Activated CD4-positive, alpha-beta T cell treated with anti-CD3 and anti-CD28 coated beads, Interleukin-2, amount 10 ng/mL, durations not matched to agents 7 days and 5 days (primary cell): ENCODE measurements at places on chromosomes 1 and 21. TPM values are rescaled to one million over a fixed set of nuclear protein-coding genes. Genes with fewer than 3 reads are reported as not detected.

CFHR1 gene
- total RNA-seq = not detected

- no peak for DNase-seq
Observed at GRCh38 chr1:72498371-72498770, 216.0 kb upstream of the NEGR1 start.

DNA sequence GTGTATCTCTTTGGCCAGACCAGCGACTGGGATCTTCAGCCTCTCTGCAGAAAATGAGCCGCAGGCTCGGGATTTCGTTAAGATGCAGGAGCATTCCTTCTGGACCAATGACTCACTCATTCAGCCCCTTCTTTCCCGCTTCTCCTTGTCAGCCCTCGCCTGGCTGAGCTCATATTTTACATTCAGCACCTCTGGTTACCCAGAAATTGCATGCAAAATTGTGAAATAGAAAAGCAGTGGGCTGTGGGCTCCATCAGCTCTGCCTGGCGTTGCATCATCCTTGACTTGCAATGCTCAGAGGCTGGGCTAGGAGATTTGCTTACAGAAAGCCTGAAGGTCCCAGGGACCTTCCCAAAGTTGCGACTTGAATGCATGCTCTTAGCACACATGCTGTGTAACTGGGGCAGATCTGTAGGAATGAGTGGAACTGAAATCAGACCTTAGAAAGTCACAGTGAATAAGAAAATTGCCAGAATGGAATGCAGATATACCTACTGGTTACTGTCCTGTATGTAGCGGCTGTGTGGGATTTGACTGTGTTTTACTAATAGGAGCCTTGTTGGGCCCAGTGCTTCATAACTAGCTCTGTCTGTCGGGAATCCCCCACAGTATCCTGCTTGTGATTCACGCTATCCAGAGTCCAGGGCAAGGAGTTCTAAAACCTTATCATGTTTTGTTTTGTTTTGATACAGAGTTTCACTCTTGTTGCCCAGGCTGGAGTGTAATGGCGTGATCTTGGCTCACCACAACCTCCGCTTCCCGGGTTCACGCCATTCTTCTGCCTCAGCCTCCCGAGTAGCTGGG, 444.8 kb downstream of the KIF26B start:
- DNase-seq = no peak

- DNase-seq = no peak
Observed at GRCh38 chr1:31398246-31398645, 14.8 kb upstream of the SERINC2 start.

MAGOH gene
- 74.1 TPM for total RNA-seq

DMBX1 gene
- total RNA-seq = 0.10 TPM

DNA sequence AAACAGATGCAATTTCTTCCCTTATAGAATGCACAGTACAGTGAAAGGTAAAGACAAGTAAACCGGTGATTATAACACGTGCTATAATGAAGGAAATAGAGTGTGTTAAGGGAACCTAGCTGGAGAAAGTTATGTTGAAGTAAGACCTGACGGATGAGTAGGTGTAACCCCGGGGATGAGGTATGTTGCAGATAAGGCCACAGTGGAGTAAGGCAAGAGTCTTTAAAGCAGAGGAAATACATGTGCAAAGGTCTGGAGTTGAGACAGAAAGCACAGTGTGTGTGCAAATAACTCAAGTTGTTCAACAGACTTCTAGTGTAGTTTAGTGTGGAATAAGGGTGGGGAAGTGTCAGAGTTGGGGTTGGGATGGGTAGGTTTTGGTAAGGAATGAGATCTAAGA, 2.9 kb downstream of the DBT start:
- DNase-seq = no peak

DNA sequence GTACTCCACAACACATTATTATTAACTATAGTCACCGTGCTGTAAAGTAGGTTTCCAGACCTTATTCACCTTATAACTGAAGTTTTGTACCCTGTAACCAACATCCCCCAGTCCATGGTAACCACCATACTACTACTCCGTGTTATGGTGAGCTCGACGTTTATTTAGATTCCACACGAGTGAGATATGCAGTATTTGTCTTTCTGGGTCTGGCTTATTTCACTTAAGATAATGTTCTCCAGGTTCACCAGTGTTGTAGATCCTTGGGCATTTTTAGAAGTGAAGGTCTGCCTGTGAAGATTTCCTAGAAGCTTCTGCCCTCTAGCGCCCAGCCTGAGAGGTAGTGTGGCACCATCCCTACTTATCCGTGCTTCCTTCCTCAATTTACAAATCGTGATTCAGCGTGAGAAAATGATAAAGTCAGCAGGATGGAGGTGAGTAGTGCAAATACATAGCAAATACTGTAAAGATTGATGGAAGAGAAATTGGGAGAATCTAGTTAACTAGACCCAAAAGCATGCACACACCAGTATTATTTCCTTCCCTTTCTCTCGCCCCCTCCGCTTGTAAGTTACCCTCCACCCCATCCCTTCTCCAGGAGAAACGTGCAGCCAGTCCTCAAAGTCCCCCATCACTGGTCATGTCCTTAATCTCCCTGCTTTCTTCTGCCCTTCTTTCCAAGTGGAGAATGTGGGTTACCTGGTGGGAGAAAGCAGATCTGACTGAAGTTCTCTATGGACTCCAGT, 36.0 kb upstream of the DISC1 start:
- peak; percentile 57 for DNase-seq

GRCh38 chr1:156393095-156393494, 24.1 kb downstream of the RHBG start:
- no peak for DNase-seq

- no peak for DNase-seq
Observed at GRCh38 chr1:118190561-118190960, 5.5 kb upstream of the SPAG17 start.

LAX1 gene
- total RNA-seq = 20.5 TPM

GRCh38 chr1:163781146-163781545, 459.4 kb downstream of the NUF2 start:
- DNase-seq = no peak

PLA2G2F gene
- not detected for total RNA-seq

- DNase-seq = peak; percentile 27
Observed at GRCh38 chr1:22275626-22276395, 132.9 kb upstream of the WNT4 start.

NAV1 gene
- total RNA-seq = 2.0 TPM

DNA sequence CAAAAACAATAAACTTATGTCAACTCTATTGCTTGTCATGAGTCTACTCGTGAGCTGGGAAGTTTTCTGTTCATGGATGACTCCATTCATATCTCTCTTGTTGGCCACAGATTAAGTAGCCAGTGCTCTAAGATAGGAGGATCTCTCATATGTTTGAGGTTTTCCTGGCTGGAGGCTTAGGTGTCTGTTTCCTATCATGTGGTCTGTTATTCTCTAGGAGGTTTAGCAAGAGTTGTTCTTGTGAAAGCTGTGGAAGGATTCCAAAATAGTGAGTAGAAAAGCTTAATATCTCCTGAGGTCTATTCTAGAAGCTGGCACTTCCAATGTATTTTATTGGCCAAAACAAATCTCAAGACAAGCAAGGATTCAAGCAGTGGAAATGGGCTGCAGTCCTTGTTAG, 5.8 kb upstream of the KRTAP20-2 start:
- no peak for DNase-seq

SLC22A15 gene
- total RNA-seq = 0.81 TPM

INKA2 gene
- total RNA-seq = 2.4 TPM

DNA sequence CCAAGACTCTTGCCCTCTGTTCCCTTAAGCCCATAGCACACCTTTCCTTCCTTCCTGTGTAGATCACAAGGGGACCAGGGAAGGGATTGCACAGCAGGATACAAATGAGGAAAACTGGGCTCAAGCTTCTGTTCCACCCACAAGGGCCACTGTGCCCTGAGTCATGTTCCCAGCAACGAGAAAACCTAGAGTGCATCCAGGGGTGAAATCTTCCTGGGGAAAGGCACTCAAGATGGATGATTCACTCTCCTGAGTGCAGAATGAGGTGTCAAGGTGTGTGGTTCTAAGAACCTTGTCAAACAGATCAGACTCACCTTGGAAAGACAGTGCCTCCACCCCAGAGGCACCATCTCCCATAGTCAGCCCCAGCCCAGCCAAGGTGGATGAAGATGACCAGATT, 40.7 kb upstream of the EYA3 start:
- no peak for DNase-seq

TDRKH gene
- 17.3 TPM for total RNA-seq

PTPRC gene
- total RNA-seq = 862 TPM

DNA sequence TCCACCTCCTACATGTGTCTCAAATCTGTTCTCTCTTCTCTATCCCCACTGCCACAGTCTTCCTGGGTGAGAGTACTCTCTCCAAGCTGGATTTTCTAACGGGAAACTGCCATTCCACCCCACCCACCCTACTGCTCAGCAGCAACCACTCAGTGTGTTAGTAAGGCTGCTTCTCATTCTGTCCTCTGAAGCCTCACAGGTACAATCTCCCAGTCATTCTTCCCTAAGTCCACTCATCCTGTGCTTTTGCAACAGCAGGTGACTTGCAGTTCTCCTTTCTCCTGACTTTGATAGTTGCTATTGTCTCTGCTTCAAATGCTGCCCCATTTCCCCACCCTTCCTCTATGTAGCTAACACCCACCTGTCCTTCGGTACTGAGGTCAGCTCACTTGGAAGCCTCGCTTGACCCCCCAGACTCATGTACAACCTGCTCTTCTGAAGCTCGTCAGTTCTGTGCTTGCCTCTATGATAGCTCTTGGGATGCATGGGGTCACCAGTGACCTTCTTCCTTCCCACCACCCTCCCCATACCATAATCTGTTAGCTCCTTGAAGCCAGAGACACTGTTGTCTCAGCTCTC, 188.9 kb downstream of the RRAGC start:
- DNase-seq = no peak

GRCh38 chr21:38599381-38599975, 101.2 kb upstream of the ERG start:
- DNase-seq = no peak

DNA sequence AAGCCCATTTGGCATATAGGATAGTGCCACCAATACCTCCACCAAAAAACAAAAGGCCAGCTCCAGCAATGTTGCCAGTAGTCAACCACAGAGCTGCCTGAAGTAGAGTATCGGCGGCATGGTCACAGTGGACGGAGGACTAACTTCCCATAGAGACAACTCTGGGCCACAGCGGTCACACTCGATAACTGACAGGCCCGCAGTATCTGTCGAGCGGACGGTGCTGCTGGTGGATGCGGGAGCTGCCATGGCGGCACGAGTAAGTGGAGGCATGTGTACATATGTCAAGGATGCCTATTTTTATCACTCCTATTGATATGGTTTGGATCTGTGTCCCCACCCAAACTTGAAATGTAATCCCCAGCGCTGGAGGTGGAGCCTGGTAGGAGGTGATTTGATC, 4.1 kb downstream of the KRTAP12-1 start:
- DNase-seq = no peak
